ENCODE measurements at places on chromosomes 4 and X. TPM values are rescaled to one million over a fixed set of nuclear protein-coding genes. Genes with fewer than 3 reads are reported as not detected.

Gene JCHAIN
- total RNA-seq: not detected

Gene CXCL1
- 2.7 TPM for total RNA-seq

Gene MAGED4
- 128 TPM for total RNA-seq

Gene HAUS7
- 22.9 TPM for total RNA-seq

Gene CTAG2
- not detected for total RNA-seq

Gene SRPK3
- not detected for total RNA-seq

Gene RASGEF1B
- total RNA-seq: 10.2 TPM

Gene MSX1
- 5.0 TPM for total RNA-seq

Gene CTAG1B
- not detected for total RNA-seq

Gene AMOT
- 444 TPM for total RNA-seq

Gene TEX13D
- total RNA-seq: not detected

Gene UGT2B17
- total RNA-seq: not detected

DNA sequence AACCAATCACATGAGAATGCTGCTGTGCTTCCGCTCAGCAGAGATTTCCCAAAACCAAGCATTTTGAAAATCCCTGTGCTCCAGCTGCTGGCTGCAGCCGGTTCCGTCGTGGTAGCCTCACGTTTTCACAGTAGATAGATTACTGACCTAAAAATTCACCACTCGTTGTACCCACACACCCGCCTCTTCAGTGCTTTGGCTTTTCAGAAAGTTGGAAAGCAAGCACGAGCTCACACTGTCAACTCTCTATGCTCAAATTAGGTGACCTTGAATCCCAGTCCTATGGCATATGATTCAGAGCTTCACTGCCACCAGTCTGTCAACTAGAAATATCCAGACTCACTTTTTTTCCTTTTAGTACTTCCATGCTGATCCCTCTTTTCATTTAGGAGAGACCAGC, 168.9 kb downstream of the DCTD start:
- no peak for DNase-seq

DNA sequence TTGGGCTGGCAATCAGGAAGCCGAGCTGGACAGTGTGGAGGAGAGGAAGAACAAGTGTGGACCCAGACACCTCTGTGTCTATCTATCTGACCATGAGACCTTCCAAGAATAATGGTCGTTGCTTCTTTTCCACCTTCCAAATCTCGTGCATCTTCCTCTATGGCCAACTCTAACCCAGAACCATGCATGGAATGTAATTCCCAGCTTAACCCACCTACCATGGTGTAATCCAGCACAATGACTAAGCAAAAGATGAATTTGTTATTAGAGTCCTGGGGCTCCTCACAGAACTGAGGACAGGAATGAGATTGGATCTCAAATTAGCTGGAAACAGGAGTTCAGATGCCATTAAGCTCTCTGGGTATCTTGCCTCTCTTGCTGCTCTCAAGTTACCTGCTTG, 17.4 kb upstream of the TMEM184C start:
- no peak for DNase-seq

DNA sequence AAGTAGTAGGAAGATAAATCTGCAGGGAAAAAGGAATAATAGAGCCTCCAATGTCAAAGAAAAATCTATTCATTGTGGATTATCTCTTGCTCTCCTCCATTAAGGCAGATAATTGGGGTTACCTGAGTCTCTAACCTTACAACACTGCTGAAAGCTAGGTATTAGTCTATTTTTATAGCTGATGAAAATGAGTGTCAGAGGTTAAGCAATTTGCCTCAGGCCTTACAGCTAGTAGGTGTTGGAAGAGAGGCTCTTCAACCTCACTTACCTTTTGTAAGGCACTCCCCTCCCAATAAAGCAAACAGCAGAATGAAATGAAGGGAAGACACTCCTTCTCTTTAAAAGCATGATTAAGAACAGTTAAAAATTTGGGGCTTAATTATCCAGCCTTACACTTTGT, 45.4 kb upstream of the GAB1 start:
- DNase-seq: no peak

- no peak for DNase-seq
Measured at GRCh38 chr4:38925492-38926413, 58.1 kb downstream of the FAM114A1 start.

DNA sequence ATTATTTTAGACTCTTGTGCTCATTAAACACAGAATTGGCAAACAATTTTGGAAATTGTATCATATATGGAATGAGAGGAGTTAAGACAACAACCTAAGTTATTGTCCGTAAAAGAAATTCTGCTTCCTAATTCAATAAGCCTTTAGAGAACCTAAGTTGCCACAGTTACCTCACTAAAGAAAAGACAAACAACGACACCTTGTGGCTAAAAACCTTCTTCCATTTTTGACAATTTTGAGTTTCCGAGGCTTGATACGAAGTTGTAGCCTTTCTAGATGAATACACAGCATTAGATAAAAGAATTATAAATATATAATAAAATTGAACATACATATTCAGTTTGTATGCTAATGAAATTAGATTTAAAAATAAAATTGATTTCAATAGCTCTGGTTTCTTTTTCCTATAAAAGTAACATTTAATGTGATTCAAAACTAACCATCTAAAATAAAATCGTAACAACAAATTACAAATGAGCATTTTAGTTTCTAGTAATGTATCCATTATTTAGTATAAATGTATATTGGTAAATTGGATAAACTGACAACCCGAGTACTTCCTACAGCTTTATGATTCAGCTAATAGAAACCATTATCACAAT, 275.1 kb downstream of the GPM6A start:
- DNase-seq: no peak

DNA sequence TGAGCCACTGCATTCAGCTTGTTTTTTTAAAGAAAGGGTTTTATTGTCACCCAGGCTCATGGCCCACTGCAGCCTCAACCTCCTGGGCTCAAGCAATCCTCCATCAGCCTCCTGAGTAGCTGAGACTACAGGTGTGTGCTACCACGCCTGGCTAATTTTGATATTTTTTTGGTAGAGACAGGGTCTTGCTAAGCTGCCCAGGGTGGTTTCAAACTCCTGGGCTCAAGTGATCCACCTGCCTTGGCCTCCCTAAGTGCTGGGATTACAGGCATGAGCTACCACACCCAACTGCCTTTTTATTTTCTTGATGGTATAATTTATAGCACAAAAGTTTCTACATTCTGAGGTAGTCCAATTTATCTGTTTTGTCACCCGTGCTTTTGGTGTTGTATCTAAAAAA, 38.9 kb downstream of the SAT1 start:
- no peak for DNase-seq

GRCh38 chrX:41029332-41029731, 55.9 kb upstream of the USP9X start:
- DNase-seq: no peak

DNA sequence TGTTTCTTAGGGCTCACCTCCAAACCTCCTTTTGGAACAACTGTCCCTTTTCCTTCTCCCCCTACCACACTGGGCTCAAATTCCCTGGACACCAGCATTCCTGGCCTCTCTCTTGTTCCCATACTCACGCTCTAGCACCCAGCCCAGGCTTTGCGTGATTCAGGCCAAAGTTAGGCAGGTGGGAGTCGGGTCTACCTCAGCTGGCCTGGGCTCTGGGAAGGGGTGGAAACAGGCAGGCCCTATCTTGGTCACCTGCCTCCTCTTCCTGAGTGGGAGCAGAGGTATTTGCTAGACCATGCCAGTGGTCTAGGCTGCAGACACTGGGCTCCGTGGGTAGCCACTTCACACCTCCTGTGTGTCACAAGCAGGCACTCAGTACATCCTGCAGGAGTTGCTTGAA, 211.1 kb upstream of the MAMLD1 start:
- DNase-seq: no peak

GRCh38 chrX:150032742-150033141, 94.5 kb upstream of the EOLA2 start:
- no peak for DNase-seq

- DNase-seq: no peak
Measured at GRCh38 chr4:38958453-38959190, 73.6 kb downstream of the TMEM156 start.

DNA sequence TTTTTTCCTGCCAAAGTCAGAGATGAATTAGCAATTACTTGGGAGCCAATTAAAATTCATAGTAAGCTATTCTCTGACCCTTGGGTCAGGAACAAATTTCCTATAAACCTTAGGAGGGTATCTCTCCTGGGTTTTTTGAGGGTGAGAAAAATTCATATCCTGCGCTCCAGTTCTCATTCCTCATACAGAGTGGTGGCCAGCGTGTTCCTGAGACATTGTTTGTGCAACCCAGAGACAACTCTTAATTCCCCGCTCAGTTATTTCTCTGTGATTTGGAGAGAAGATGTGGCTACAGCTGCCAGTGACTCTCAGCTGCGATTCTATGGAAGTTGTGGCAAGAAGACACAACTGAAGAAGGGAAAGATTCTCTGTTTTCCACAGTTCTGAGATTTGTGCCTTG, 37.9 kb upstream of the CBR4 start:
- DNase-seq: no peak

DNA sequence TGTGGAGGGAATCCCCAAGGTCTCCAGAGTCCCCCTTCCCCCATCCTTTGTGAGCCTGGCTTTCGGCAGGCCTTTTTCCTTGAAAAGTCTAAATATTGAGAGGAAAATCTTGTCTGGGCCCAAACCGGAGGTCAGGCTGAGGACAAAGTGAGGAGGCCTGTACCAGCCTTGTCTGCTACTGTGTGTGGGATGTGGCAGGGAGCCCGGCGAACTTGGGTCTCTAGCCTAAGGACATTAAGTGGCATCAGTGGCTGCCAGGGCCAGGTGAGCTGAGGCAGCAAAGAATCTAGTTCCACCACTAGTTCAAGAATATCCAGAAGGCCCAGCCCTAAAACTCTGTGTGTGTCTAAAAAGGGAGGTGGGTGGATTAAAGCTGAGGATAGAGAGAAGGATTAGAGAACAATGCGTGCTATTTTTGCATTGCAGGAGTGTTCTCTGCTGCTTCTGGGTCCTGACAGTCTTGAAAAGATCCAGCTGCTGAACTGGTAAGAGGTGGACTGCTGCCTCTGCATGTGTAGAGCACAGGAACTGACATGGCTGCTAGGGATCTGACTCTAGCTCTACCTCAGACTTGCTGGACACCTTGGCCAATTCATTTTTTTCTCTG, 1.2 kb upstream of the AMER1 start:
- DNase-seq: no peak

- peak; percentile 32 for DNase-seq
Measured at GRCh38 chrX:40108959-40109287, 11.2 kb upstream of the BCOR start.

- DNase-seq: no peak
Measured at GRCh38 chr4:156294577-156294976, 340.9 kb upstream of the CTSO start.

- no peak for DNase-seq
Measured at GRCh38 chrX:110877326-110877725, 81.7 kb upstream of the CHRDL1 start.

- no peak for DNase-seq
Measured at GRCh38 chr4:37467824-37468223, 218.4 kb downstream of the RELL1 start.

DNA sequence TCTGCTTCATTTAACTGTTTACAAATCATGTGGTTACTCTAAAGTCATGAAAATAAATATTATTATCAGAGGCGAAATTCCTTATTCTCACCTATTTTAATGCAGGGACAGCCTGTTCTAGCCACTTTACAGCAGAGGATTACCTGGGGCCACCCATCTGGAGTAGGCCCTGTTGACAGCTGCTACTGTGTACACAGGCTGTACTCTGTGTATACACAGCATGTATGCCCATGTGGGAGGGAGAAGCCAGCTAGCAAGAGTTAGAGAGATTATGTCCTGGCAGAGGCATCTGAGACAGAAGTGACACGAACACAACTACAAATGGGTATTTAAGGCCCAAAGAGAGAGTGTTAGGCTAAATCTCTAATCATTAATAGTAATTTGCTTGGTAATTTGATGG, 62.1 kb downstream of the GPRIN3 start:
- DNase-seq: no peak

- no peak for DNase-seq
Measured at GRCh38 chr4:20421603-20421985, 169.9 kb downstream of the SLIT2 start.

DNA sequence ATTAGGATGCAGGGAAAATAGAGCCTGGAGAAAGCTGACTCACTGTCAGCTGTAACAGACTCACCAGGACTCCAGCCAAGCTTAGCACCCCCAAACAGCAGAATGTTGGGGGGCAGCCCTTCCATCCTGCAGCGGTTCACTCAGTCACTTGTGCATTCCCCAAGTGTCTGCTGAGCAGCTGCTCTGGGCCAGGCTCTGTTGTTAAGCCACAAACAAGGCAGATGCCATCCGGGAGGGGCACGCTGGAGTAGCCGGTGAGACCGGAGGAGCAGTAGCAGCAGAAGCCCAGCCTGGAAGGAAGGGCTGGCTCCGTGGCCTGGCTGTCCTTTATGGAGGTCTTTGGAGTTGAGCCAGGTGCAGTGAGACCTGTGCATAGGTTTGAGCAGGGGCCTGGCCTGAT, 22.0 kb downstream of the CCNQ start:
- no peak for DNase-seq

DNA sequence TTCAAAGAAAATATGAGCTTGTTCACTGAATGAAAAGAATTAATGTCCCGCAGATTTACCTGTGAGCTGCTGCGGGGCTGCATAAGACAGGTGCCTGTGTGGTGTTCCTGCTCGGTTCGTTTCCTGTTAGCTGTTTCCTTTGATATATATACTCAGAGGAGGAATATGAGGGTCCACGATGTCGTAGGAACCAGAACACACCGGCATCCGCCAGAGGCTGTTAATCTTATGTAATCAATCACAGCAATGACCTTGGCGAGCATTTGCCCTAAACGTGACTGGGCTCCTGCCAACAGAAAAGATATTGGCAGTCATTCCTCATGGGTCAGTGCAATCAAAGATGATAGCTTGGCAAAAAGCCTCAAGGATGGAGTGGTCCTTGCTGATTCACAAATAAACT, 260.1 kb downstream of the EVC2 start:
- no peak for DNase-seq

- no peak for DNase-seq
Measured at GRCh38 chr4:19187691-19188090, 1064.0 kb upstream of the SLIT2 start.

DNA sequence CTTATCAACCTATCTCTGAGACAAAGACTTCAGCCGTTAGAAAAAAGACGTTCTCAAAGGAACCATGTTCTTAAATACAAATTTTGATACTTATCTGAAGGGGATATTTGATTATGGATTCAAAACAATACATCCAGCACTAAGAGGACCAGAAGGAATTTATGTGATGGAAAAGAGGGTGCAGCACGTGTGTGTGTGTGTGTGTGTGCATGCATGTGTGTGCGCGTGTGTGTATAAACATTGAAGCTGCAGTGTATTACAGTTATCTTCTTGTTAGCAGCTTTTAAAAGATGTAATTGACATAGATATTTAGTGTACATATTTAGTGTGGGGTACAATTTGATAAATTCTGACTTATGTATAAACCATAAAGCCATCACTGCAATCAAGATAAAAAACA, 44.9 kb downstream of the ANK2 start:
- DNase-seq: no peak

DNA sequence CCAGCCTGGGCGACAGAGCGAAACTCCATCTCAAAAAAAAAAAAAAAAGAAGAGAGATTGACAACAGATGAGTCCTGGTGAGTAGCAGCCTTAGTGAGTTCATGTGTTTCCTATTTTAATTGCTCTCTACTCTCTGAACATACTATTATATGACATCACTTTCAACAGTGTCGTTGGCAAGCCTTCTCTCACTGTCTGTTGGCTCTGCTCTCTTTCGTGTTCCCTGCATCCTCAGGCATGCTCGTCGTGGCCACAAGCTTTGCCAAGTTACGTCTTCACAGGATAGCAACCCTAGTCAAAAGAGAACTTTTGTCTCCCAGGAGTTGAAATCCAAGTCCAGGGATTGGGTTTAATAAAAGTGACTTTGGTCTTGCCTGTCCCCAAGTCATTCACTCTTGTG, 117.1 kb upstream of the EGFL6 start:
- DNase-seq: no peak
